T-helper 2 cell (primary cell): ENCODE measurements at places on chromosomes 2 and 18.

- no peak for DNase-seq
Measured at GRCh38 chr2:107711941-107712340, 114.8 kb upstream of the RGPD4 start.

DNA sequence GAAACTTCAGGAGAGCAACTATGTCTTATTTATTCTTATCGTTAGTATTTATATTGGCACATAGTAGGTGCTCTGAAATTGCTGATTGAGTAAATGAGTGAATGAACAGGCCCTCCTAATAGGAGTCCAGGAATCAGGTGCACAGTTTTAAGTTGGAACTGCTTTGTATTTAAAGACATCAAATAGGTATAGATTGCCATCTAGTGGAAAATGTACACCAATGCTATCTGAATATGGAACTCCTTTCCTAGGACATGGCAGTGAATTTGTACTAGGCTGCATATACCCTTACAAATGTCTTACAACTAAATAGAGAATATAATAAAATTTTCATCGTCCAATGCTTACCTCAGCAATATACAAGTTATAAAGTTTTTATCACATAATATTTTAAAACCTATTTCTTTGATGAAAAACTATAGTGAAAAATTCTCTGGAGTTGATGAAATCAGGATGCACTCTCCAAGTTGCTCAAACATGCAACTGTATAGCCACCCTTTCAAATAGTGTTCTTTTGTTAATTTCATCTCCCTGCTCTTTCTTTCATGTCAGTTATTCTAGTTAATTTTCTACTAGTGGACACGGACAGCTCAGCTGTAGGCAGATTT, 318.9 kb upstream of the SYT4 start:
- no peak for DNase-seq

DNA sequence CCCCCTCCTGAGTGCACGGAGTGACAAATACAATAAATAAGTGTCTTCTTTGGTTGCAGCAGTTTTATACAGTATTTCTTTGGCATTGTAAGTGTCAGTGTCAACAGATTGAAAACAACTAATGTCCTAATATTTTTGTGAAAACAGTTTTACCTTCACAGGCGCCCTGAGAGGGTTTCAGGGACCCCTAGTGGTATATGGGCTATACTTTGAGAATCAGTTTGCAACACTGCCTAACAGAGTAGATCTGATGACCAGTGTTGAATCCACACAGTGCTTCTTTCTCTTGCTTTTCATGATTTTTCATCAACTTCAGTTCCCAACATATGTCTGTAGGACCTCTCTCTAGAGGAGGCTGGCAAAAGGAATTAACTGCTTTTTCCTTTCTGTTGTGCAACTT, 162.2 kb downstream of the PRPF40A start:
- DNase-seq = no peak

GRCh38 chr2:69372767-69373166, 14.3 kb downstream of the GFPT1 start:
- DNase-seq = no peak

GRCh38 chr2:174873471-174873870, 109.2 kb upstream of the CHRNA1 start:
- DNase-seq = no peak

- peak; percentile 5 for DNase-seq
Measured at GRCh38 chr2:204544961-204545860, at the start of gene PARD3B. PARD3B (plus strand) TSS chr2:204545475; CDS start chr2:204546000, 525 bp downstream.

DNA sequence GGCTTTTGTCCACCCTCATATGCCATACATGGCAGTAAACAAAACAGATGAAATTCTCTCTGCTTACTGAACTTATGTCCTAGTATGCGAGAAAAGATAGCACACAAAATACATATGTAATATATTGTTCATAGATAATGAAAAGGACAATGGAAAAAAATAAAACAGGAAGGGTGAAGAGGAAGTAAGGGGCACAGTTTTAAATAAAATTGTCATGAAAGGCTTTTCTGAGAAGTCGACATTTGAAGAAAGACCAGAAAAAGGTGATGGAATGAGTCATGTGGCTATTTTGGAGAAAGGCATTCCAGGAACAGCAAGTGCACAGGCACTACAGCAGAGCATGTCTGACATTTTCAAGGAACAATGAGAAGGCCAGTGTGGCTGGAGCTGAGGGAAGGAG, 56.4 kb downstream of the KCNH7 start:
- DNase-seq = no peak

GRCh38 chr2:56183643-56184499, at the start of gene CCDC85A:
CCDC85A (plus strand) TSS chr2:56183990; CDS start chr2:56184625, 635 bp downstream.
- DNase-seq = peak; percentile 49

DNA sequence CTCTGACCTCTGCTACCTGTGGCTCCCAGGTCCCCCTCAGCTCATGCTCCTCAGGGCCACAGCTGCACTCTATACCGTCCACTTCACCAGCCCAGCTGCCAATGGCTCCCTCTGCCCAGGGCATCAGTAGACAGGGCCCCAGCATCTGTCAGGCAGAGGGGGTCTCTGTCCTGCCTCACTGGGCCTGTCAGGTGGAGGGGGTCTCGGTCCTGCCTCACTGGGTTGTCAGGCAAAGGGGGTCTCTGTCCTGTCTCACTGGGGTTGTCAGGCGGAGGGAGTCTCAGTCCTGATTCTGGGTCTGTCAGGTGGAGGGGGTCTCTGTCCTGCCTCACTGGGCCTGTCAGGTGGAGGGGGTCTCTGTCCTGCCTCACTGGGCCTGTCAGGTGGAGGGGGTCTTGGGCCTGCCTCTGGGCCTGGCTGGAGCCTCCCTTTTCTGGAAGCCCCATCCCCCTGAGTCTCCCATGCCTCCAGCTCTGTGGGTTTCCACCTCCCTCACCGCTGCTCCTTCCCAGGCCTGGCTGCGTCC, 19.9 kb downstream of the SNORC start:
- DNase-seq = no peak

DNA sequence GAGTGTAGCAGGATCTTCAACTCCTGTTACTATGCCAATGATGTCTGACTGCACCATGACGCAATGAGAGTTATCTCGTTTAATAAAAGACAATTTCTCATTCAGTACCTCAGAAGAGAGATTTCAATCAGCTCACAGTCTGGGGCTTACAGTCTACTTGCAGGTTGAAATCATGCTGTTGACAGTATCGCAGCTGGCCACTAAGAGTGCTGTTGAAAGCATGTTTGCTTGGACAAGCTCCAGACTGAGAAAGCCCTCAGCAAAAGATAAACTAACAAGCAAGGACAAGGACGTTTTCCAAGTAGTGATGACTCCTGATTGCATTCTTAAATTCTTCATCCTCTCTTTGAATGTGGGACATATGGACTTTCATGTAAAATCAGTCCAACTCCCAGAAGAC, 145.2 kb upstream of the SYT4 start:
- DNase-seq = no peak

DNA sequence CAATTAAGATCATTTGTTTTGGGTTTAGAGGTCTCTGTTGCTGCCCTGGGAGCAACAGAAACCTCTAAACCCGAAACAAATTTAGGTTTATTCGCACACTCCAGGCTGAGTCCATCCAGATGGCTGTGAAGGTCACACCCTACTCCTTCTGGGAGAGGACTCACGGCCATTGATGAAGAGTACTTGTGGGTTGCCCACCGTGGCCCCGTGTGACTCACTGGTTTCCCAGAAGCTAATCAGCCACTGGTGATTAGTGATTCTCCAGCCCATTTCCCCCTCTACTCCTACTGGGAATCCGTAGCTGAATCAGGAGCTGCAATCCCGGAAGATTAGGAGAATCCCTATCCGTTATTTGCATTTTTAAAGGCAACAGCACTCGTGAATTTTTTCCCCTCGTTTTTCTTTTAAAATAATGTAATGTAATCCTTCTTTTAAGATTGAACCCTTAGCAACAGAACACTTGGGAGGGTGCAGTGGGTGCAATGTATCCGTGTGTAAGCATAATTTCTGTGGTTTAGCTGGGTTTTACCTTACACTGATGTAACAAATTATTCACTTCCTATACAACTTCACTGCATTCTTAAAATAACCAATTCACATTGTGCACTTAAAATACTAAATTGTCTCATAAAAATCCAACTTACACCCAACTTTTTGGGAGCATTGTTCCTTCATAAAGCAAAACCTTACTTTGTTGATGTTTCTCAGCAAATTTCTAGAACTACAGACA, 27.5 kb upstream of the EPAS1 start:
- DNase-seq = no peak

GRCh38 chr2:233321166-233321565, 13.6 kb downstream of the SAG start:
- DNase-seq = no peak

GRCh38 chr2:207474863-207475485, 54.8 kb upstream of the CREB1 start:
- DNase-seq = peak; percentile 68

DNA sequence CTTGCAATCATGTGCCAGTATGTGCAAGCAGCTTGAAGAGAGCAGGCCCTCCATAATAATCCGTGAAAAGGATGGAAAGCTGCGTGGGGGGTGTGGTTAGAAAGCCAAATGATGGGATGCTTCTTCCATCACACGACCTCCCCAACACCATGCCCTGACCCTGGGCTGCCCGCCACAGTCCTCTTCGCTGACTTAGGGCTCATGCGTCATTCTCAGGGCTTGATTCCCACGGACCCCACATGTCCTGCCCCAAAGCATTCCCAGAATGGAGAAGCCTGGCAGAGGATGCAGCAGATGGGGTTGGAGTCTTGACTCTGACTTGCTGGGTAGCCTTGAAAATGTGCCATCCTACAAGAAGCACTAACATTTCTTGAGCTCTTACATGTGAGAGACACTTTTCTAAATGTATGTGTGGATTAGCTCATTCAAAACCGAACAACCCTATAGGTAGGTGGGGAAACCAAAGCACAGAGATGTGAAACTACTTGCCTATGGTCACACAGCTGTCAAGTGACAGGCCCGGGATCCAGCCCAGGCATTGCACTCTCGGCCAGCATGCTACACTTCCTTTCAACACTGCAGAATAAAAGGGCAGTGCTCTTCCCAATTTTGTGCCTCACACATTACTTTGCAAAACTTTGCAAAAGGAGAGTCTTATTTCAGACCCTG, 3.7 kb downstream of the TNS1 start:
- no peak for DNase-seq

- DNase-seq = no peak
Measured at GRCh38 chr2:9400268-9401058, 22.9 kb downstream of the ITGB1BP1 start.

GRCh38 chr2:24410976-24411375, 50.6 kb upstream of the ITSN2 start:
- DNase-seq = no peak

- DNase-seq = no peak
Measured at GRCh38 chr2:85534099-85534498, 4.9 kb upstream of the MAT2A start.

- no peak for DNase-seq
Measured at GRCh38 chr2:146544701-146545100, 1300.1 kb upstream of the ACVR2A start.

DNA sequence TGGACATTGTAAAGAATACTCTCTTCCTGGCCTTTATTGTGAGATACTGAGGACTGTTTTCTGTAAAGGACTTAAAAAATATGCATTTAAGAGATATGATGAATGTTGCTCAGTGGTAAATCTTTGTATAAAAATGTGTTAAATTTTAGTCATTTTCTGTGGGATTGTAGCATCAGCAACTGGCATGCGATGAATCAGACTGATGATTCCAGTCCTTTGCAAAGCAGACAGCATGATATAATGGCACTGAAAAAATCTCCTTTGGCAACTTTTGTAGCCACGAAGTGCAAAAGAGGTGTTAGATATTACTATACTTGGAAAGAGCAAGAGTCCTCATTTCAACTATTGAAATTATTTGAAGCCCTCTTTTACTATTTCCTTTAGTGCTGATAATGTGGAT, 678.7 kb downstream of the PLCL1 start:
- no peak for DNase-seq

- DNase-seq = peak; percentile 68
Measured at GRCh38 chr18:13562494-13563029, 163.8 kb downstream of the FAM210A start.

GRCh38 chr2:72630767-72631166, 195.1 kb downstream of the EXOC6B start:
- DNase-seq = no peak

GRCh38 chr2:197810016-197810415, 5.6 kb downstream of the PLCL1 start:
- no peak for DNase-seq

GRCh38 chr2:207403141-207403540, 126.6 kb upstream of the CREB1 start:
- DNase-seq = no peak

- DNase-seq = no peak
Measured at GRCh38 chr2:218887079-218887478, 6.4 kb downstream of the WNT10A start.

DNA sequence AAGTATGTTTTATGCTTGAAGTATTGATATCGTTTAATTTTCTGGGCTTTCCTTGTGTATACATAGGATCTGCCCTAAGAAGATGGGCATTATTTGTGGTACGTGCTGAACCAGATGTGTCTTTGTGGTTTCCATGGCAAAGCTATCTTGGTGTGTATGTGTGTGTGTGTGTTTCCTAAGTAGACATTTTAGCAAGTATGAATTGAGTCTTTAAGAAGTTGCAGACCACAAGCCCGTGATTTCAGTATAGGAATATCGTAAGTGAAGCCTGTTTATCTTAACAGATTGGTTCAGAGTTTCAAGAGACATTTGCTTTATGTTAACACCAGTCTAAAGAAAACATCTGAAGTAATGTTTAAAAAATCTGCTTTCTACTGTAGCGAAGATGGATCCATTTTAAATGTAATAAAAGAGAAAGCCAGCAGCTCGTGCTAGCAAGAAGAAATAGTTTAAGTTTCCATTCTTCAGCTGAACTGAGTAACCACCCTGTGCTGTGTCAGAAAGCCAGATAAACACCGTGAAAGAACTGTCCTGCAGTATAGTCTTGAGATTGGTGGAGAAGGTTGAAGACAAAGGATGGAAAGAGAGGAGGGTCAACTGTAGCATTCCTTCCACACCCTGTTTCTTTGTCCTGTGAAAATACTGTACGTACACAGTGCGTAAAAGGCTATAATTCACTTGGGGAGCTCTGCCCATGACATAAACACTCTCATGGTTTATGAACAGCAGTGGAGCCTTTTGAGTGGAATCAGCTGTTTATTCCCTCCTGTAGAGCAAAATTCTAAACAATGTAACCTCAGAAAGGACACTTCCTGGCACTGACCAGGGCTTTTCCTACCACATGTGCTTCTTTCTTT, 91.9 kb upstream of the FOSL2 start:
- DNase-seq = no peak
